GM20000 (cell line): ENCODE measurements at places on chromosomes 5 and 9.

- no peak for DNase-seq
Measured at GRCh38 chr9:27348785-27349697, 52.1 kb upstream of the EQTN start.

GRCh38 chr9:129042016-129042415, 5.6 kb downstream of the MIGA2 start:
- no peak for DNase-seq

- DNase-seq = no peak
Measured at GRCh38 chr9:104748359-104749031, 1.0 kb downstream of the NIPSNAP3A start.

DNA sequence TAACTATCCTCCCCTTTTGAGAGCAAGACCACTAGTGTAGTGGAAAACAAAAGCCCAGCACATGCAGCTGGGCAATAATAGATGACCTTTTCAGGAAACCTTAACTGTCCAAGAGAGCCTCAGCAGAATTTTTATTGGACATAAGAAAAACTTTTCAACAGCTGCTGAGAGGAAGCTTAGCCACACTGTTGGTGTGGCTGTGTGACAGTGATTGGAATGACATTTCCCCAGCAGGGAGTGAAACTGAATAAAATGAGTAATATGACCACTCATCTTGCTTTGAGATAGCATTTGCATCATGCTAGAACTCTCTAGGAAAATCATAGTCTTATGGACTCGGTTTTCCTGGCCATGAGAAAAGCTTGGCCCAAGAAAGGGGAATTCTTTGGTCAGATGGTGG, 687.8 kb downstream of the SLCO4C1 start:
- no peak for DNase-seq

- DNase-seq = no peak
Measured at GRCh38 chr9:126096340-126096739, 230.3 kb upstream of the MVB12B start.

GRCh38 chr5:174311531-174312269, 266.2 kb downstream of the NSG2 start:
- peak; percentile 88 for DNase-seq
